Nucleus accumbens (tissue), 56 donors: ENCODE measurements at places on chromosomes 1 and 21.

DNA sequence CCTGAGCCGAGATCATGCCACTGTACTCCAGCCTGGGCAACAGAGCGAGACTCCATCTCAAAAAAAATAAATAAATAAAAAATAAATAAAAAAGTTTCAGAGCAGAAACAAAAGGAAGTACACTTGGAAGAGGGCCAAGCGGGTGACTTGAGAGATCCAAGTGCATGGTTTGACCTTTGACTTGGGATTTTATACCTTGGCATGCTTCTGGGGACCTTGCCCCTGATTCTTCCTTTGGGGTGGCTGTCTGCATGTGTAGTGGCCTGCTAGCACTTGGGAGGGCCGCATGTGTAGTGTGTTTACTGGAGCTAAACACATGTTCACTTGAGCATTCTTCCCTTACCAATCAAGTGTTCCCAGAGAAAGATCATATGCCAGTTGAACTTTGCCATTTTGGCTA is 114.0 kb downstream of the DTL start:
- DNase-seq, result no peak

DNA sequence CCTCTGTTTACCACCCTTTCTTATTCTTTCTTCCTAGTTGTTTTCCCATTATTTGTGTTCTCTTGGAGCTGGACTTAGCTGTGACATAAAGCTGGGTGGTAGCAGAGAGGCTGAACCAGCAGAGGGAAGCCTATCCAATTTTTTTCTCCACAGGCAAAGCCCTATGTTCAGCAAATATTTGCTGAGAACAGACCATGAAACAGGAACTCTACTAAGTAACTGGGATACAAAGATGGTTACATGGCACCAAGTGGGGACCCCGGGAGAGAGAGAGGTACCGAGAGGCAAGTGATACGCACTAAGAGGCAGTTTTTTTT is 6.6 kb downstream of the CFAP141 start:
- no peak for DNase-seq

- no peak for DNase-seq
Observed at GRCh38 chr1:31936981-31937299, 1.2 kb downstream of the PTP4A2 start.

DNA sequence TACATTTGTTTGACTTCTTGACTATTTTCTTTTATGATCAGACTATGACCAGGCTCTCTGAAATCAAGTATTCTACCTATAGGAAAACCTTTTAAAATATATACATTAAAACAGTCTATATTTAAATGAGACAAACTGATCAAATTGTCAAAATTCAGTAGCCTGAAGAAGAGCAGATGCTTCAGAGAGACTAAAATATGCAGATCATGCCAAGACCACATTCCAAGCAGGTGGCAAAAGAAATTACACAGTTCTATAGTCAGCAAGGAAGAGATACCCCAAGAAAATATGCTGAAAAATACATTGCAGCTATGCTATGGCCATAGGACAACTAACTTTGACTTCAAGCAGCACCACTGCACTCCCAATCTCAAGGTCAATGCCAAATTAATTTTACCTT is 3.5 kb downstream of the LPGAT1 start:
- no peak for DNase-seq

- DNase-seq, result no peak
Observed at GRCh38 chr1:176183618-176184017, 23.5 kb downstream of the COP1 start.

DNA sequence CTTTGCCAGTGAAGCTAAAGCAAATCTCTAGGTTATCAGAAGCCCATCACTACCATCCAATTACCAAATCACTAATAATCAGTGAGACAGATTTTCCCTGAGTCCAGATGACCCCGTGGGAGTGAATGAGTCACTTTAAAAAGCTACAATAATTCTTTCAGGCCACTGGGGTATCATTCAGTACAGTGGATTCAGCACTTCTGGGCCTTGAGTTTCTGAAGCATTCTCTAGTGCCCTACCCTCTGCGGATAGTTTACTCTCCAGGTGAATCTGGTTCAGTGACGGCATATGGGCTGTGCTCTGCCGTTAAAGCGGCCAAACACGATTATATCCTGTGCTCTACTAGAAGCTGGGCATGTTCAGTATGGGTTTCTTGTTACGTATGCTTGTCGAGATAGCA is 26.1 kb downstream of the NR5A2 start:
- no peak for DNase-seq

DNA sequence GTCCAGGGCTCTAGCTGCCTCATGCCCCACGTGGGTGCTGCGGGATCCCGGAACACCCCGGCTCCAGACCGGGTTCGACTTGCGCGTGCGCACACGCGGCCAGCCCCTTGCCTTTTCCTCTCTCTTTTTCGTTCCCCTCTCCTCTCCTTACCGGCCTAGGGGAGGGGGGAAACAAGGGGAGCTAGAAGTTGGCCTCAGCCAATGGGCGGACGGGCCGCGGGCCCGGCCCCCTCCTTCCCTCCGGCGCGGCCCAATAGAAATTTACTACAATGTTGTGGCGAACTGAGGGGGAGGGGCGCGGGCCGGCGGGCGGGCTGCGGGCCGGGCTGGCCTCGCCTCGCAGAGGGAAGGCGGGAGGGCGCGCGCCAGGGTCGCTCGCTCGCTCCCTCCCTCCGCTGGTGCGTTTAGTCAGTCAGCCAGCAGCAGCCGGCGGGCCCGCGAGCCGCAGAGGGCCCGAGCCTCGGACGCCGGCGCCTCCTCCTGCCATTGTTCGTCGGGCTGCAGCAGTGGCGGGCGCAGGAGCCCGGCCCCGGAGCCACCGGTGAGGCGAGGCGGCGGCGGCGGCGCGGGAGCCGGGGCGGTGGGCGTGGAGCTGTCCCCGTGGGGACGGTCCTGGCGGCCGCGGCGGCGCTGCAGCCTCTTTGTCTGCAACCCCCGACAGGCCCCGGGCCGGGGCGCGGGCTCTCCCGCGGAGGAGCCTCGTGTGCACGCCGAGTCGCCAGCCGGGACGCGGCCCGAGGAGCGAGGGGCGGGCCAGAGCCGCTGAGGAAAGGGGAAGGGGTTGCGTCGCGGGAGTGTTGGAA is at the start of gene EPB41:
Gene EPB41, plus strand, starts transcription at position 342 of the 803 bp plus-strand sequence. CDS start 72,869 bp downstream, outside the sequence.
- peak; percentile 67 for DNase-seq

- DNase-seq, result no peak
Observed at GRCh38 chr1:6888268-6888667, 103.0 kb downstream of the CAMTA1 start.

GRCh38 chr1:50129201-50129600 is 20.5 kb downstream of the ELAVL4 start:
- no peak for DNase-seq

- peak; percentile 71 for DNase-seq
Observed at GRCh38 chr1:93847811-93848288, 31.2 kb downstream of the DNTTIP2 start.

- no peak for DNase-seq
Observed at GRCh38 chr1:182575540-182576149, 13.4 kb downstream of the RNASEL start.

DNA sequence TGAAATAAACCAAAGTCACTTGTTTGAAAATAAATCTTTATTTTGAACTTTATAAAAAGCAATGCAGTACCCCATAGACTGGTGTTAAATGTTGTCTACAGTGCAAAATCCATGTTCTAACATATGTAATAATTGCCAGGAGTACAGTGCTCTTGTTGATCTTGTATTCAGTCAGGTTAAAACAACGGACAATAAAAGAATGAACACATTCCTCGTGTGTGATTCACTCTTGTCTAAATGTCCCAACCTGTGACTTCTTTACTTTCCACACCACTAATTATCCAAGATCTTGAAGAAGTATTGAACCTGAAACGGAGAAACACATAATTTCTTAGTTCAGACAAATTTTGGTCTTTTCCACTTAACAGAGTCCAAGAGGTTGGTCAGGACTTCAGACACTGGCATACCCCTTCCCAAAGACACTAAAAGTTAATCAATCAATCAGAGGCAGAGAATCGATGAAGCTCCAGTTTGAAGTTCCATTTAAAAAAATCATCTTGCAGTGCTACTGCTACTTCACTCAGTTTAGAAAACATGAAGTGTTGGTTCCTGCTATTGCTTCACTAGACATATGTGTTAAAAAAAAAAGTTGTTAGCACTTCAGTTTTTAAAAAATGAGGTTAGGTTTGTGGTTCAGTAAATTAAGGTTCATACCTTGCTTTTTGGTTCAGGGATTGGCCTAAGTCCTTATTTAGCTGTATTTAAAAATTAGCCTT is 26.2 kb downstream of the ATP1B1 start:
- DNase-seq, result no peak

DNA sequence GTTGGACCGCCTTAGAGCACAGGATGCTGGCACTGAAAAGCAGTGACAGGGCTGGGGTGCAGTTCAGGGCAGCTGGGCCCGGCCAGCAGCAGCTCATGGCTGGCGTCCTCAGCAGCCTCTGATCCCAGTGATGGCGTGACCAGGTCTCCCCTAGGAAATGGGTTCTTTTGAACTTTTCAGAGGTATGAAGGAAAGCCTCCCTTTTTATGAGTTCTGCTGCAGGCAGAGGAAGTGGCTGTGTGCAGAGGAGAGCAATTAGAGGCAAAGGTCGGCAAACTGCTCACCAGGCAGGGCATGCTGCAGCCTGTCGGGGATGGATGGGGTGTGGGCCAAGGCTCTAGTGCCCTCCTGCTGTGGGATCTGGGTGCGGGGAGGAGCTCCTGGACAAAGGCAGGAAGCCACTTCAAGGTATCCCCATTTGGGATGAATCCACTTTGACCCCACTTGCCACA is 45.6 kb upstream of the RAB4A start:
- no peak for DNase-seq

GRCh38 chr1:6223617-6224016 is 12.1 kb downstream of the ICMT start:
- no peak for DNase-seq

GRCh38 chr21:44487831-44488230 is 32.5 kb downstream of the LRRC3 start:
- DNase-seq, result no peak

GRCh38 chr21:18549214-18549905 is 145.8 kb upstream of the TMPRSS15 start:
- DNase-seq, result no peak

- no peak for DNase-seq
Observed at GRCh38 chr1:119083479-119083878, 57.0 kb downstream of the WARS2 start.

GRCh38 chr1:14363707-14364413 is 234.6 kb upstream of the KAZN start:
- DNase-seq, result no peak

- no peak for DNase-seq
Observed at GRCh38 chr1:175826705-175827104, 83.3 kb upstream of the TNR start.

DNA sequence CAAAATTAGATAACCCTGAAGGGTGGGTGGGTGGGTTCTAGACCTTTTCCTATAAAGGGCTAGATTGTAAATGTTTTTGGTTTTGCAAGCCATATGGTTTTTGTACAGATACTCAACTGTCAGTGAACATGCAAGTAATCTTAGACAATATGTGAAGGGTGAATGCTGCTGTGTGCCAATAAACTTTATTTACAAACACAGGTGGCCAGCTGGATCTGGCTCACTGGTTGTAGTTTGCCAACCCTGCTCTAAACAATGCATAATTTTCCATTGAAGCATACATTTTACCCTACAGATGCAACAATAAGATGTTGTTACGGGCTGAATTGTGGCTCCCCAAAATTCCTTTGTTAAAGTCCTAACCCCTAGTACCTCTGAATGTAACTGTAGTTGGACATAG is 18.6 kb upstream of the TARBP1 start:
- no peak for DNase-seq

GRCh38 chr1:177780096-177780700 is 189.7 kb downstream of the SEC16B start:
- DNase-seq, result no peak

- no peak for DNase-seq
Observed at GRCh38 chr1:43484367-43484766, 30.6 kb upstream of the HYI start.

GRCh38 chr1:56429288-56429687 is 150.1 kb downstream of the PLPP3 start:
- DNase-seq, result no peak

- no peak for DNase-seq
Observed at GRCh38 chr1:197745911-197746310, 29.4 kb downstream of the DENND1B start.

DNA sequence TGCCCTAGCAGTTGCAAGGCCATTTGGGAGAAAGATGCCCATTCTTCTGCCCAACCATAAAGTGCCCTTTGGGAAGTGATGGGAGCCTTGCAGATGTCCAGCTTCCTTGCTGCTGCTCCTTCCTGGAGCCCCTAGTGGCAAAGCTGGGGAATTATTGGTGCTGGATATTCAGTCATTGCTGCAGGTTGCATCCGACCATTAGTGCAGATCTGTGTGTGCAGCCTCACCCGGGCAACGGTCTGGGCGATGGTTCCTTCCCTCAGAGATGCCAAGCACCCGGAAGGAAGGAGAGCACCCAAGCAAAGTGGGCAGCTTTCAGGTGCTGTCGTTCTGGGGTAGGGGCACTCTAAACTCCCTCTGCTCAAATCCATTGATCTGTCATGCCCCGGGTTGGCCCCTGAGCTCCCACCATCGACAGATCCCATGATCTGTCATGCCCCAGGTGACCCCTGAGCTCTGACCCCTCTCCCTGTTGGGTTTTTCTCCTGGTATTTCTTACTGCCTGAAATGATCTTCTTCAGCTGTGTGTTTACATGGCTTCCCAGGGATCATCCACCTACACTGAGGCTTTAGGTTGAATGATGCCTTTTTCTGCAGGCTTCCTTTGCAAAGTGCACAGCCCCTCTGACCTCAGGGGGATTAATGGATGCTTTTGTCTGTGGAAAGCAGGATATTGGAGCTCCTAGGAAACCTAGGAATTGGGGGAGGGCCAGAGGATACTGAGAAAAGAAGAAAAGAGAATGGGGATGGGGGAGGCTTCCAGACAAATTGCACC is 467.5 kb downstream of the PTPRU start:
- no peak for DNase-seq

DNA sequence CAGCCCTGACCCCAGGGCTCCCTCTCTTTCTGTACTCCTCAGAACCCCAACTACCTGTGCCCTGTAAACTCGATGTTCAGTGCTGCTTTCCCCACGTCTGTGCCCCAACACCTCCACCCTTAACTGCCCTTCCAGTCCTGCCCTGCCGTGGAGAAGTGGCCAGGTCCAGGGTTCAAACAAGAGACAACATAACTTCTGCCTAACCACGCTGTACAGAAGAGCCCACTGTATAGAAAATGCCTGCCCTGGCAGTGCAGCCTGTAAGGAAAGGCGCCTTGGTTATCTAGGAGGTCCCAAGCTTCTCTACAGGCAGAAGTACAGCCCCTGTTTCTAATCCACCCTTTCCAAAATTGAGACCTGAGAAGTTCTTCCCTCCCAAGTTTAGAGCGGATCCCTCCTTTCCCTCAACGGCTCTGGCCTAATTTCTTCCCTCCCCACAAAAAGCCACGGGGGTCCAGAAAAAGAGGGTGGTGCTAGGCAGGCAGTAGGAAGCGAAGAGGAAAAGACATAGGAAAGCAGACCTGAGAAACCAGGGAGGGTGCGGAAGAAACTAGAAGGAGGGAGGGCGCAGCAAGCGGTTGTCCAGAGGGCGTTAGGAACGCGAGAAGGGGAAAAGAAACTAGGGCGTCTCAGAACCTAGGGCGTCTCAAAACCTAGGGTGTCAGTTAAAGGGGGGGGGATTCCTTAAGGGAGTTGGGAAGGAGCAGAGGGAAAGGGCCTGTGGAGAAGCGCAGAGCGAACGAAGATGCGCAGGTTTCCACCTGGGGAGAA is 3.2 kb downstream of the DMRTA2 start:
- no peak for DNase-seq
